ENCODE measurements at places on chromosomes 3 and 15.

DNA sequence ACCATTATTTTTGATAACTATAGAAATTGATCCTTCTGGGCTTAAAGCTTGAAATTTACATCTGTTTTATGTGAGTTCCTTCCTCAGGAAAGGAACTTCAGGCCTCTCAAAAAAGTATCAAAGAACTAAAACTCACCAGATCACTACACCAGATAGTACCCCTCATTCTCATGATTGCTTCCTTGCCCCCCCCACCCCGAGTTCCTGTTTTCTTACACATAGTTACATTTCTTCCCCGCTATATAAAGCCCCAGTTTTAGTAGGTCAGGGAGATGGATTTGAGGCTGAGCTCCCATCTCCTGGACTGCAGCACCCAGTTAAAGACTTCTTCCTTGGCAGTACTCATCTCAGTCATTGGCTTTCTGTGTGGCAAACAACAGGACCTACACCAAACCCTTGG is 80.3 kb upstream of the HRH1 start:
- no peak for DNase-seq

- DNase-seq, result no peak
These were observed 42.0 kb upstream of the TP63 start for GRCh38 chr3:189589179-189589569.

DNA sequence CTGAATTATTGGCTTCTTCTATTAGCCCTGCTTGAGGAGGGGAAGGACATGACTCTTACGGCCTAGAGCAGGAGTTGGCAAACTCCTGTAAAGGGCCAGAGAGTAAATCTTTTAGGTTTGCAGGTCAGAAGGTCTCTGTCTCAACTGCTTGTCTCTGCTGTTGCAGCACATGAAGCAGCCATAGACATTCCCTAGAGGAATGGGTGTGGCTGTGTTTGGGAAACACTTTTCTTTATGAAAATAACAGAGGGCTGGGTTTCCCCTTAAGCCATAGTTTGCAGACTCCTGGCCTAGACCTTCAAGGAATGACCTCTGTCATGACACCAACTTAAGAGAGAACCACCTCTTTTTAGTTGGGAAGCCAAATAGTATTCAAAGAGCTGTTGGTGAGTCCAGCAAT is 10.3 kb downstream of the TRAK1 start:
- DNase-seq, result no peak

DNA sequence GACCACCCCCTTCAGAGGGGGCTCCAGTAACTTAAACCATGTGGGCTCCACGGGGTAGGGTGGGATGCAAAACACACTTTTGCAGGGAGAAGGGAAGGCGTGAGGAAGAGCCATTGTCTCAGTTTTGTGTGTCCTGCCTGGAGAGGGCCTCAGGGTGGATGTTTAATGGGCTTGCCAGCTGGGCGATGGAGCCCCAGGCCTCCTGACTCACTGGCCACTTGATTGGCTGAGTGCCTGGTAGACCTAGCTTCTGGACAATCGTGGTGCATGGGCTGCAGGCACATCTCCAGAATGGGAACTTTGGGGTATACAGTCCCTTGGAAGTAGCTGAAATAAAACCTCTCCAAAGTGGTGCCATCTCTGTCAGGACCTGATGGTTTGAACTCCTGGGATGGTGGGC is 118.3 kb upstream of the MRPS22 start:
- DNase-seq, result no peak

DNA sequence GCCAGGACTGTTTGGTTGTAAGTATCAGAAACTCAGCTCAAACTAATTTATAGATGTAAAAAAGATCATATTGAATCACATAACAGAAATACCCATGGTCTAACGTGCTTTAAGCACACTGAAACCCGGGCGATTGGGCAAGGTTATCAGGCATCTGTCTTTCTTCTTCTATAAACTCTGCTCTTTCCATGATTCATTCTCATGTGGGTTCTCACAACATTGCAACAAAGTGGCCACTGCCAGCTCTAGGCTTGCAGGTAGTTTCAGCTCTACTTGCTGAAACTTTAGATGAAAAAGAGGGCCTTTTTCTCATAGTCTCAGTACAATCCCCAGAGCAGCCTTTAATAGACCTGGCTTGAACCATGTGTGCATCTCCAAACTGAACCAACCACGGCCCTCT is 456.1 kb downstream of the MFSD1 start:
- no peak for DNase-seq

DNA sequence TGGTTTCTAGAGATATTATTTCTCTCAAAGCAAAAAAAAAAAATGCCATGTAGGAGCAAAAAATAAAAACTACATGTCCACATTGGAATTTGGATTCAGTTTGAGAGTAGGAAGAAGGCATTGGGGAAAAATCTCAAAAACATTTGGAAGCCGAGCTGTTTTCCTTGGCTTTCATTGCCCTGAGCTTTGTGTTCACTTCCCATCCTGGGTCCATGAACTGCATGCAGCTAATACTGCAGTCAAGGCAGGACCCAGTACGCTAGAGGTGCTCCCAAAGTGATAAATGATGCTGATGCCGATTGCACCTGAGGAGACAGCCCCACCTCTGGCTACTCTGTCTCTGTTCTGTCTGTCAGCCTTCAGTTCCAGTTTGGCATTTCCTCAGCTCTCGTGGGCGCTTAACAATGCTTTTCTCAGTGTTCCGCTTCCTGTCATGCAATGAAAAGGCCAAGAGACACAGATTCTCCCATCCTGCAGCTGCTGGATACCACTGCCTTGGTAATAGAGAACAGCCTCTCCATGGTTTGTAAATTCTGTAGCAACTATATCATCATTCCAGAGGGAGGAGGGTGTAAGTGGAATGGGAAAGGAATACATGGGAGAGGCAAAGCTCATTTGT is 181.8 kb downstream of the RYR3 start:
- no peak for DNase-seq

GRCh38 chr3:66425032-66425431 is 75.8 kb downstream of the LRIG1 start:
- no peak for DNase-seq

GRCh38 chr15:70748281-70748747 is 15.0 kb downstream of the UACA start:
- DNase-seq, result no peak

- no peak for DNase-seq
These were observed 197.9 kb downstream of the TPRG1 start for GRCh38 chr3:189369636-189370035.

DNA sequence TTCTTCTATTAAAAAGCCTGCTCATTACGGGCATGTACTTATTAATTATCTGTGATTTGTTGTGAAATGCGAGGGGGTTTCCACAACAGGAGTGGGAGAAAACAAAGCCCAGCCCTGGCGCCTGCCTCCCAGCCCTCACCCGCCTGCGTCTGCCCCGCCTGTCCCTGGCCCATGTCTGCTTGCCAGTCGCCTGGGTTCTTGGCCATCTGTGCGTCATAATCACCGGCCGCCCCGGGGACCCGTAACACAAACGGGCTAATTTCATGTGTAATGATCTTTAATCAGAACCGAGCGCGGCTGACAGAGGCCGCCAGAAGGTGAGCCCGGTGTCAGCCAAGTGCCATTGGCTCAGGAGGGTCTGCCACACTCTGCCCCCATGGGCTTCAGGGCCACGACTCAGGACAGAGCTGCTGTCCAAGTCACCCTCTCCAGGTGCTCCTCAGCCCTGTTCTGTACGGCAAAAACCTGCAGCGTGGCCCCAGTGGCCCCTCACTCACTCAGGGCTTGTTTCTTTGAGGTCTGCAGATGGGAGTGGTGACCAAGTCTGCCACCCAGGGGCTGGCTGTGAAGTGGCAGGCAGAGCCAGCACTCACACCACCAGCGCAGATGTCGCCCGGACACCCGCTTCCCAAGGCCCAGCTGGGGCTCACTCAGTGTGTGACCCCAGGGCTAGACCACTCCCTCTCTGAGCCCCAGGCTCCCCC is 28.8 kb upstream of the TMEM115 start:
- DNase-seq, result no peak

GRCh38 chr3:29441422-29441821 is 160.6 kb downstream of the RBMS3 start:
- no peak for DNase-seq

GRCh38 chr15:34986771-34987480 is 1.2 kb downstream of the ZNF770 start:
- no peak for DNase-seq

GRCh38 chr15:60219866-60220265 is 177.9 kb downstream of the ANXA2 start:
- no peak for DNase-seq

- DNase-seq, result no peak
These were observed 50.1 kb downstream of the KBTBD8 start for GRCh38 chr3:67048067-67048714.

DNA sequence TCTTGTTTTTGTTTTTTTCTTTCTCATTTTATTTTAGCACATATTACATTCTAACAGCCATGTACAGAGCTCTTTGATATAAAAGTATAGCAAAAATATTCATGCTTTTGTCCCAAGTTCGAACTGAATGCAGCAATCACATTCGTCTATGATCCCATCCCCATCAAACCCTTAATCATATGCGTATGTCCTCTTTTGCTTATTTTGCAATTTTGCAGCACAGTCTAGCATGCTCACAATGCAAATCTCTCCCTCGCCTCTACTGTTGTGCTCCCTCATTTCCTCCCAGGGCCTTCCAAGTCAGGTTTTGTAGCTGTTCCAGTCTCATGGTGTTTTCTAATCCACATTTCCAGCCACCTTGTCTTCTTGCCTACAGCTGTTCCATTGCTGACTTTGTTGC is 144.6 kb upstream of the VEPH1 start:
- no peak for DNase-seq

- DNase-seq, result no peak
These were observed 160.7 kb downstream of the SQOR start for GRCh38 chr15:45795440-45796069.

GRCh38 chr3:462851-463250 is 266.3 kb downstream of the CHL1 start:
- DNase-seq, result no peak

DNA sequence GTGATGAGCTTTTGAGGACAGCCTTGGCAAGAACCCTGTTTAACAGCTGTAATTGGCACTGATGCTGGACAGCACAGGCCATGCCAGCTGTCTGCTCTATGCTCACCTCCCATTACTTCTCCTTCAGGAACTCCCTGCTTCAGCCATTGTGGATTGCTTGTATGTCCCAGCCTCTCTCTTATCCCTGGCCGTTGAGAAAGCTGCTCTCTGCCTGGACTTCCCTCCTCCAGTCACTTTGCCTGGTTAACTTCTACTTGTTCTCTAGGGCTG is 444.5 kb downstream of the EPHB1 start:
- no peak for DNase-seq

DNA sequence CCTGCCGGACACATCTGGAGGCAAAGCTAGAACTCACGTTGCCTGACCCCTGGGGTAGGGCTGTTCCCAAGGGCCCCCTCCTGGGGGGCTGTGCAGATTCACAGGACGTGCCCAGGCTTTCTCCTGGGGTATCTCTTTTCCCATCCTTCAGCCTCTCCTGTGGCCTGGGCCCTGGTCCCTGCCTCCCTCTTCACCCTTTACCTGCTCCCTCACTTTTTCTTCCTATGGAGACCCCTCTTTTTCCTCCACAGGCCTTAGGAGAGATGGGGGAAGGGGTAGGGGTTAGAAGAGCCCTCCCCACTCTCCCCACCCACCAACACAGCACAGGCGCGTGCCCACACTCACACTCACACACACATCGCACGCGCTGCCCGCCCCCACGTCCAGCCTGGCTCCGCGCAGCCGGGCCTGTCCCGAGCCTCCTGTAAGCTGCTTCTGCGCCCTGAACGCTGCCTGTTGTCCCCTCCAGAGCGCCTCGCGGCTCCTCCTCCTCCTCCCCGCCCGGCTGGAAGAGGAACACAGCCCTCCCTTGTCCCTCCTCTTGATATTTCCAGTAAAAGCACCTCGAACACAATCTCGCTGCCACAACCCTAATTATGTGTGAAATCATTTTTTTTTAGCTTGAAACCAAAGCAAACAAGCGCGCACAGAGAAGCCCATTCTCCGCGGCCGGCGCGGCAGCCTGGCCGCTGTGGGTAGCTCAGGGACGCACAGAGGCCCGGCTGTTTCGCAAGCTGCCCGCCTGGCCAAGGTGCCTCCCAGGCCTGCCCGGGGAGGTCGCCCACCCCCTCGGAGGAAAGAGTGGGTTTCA is 33.9 kb upstream of the ACAN start:
- DNase-seq, result no peak

DNA sequence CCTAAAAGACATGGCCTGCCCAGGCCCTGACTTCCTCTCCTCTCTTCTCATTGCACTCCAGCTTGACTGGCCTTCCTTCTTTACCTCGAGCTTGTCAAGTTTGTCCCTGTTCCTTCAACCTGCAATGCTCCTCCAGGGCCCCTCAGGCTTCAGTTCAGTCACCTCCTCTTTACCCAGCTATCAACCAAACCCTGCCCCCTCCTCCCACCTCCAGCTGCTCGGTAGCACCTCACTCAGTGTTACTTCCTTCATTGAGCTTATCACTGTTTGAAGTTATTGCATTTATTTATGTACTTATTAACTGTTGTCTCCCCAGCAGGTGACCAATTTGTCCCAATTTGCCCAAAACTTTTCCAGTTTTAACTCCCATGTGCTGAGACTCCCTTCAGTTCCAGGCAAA is 95.8 kb upstream of the UBE2E1 start:
- no peak for DNase-seq

DNA sequence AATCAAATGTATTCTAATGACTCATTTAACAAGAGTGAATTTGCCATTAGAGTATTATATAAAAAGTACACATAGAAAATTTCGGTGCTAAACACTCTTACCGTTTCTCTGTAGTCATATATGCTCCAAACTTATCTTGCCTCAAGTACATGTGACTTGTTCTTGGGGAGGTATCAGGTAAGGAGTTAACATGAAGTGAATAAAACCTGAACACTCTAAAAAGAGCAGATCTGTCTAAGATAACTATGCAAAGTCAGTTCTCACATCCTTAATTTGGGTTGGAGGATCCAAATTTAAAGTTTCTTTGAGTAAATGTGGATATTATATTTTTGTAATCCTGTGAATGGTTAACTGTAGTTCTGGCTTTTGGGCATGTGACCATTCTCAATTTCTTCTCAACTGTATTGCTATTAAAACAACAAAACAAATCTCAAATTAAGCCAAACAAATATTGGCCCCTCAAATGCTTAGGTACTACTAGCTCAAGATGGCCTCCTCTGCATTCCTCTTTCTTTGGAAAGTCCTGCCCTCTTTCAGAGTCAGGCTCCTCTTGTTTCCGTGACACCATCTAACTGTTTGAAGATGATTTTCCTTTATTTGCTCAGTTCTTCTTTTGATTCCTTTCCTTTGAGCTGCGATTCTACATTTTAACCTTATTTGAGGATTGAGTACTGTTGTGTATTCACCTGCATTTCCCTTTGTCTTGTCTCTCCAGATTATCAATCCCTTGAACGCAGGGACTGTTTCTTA is 4.2 kb downstream of the EDEM1 start:
- no peak for DNase-seq

GRCh38 chr3:50445919-50446318 is 57.5 kb downstream of the CACNA2D2 start:
- DNase-seq, result no peak

- DNase-seq, result no peak
These were observed 25.4 kb downstream of the EDEM1 start for GRCh38 chr3:5212628-5213573.
